ENCODE measurements at places on chromosomes 12 and 14.
A peak's percentile ranks its signal among the peaks of the same experiment; 100 is the strongest.

DNA sequence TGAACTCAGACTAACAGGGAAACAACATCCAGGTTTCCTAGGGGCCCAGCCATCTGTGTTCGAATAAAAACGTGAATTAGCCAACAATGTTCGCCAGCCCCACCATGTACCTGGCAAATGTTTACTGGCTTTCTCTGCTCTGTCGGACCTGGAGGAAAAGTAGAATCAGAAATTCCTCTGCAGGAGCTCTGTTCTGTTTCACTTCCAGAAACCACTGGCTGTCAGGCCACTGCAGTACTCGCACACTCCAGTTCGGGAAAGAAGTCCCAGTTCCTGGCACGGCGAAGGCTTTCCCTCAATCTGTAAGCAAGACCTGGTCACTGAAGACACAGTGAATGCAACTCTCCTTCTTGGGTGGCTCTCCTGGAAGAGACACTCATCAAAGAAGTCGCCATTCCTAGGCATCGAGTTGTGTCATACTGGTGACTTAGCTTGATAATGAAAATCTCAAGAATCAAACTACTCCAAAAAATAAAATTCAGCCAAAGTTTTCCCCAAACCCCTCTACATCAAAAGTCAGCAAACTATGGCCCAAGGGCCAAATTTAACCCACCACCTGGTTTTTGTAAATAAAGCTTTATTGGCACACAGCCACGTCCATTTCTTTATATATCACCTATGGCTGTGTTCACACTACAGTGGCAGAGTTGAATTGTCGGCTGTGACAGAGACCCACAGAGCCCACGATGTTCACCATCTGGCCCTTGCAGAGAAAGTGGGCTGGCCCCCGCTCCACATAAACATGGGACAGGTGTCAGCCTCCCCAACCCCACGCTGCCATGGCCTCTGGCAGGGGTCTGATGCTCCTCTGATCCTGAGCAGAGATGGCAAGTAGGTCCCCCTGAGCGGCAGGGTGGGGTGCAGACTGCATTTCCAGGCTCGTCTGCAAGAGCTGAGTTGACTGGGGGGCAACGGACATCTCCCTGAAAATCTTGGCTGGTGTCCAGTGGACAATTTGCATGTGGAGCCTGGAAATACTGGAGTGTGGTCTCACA, 189.2 kb upstream of the DIO3 start:
- no peak for DNase-seq

- DNase-seq, result no peak
Measured at GRCh38 chr12:22437031-22437806, 102.7 kb upstream of the ST8SIA1 start.

DNA sequence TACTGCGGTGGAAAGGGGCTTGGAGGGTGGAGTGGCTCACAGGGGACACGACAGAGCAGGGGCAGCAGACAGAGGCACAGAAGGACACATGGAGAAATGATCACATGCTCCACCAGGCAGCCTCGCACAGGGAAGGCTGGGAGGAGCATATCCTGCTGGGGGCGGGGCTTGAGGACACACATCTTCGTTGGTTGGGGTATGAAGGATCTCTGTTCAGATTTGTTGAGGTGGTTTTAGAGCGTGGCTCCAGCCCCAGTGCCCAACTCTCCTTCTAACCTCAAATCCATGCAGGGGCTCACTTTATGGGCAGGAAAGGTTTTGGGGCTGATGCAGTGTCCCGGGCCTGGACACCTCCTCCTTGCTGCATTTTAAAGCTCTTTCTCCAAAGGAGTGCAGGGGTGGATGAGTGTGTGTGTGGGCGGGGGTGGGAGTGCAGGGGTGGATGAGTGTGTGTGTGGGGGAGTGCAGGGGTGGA, 733 bp upstream of the P3H3 start:
- DNase-seq, result peak; percentile 33

DNA sequence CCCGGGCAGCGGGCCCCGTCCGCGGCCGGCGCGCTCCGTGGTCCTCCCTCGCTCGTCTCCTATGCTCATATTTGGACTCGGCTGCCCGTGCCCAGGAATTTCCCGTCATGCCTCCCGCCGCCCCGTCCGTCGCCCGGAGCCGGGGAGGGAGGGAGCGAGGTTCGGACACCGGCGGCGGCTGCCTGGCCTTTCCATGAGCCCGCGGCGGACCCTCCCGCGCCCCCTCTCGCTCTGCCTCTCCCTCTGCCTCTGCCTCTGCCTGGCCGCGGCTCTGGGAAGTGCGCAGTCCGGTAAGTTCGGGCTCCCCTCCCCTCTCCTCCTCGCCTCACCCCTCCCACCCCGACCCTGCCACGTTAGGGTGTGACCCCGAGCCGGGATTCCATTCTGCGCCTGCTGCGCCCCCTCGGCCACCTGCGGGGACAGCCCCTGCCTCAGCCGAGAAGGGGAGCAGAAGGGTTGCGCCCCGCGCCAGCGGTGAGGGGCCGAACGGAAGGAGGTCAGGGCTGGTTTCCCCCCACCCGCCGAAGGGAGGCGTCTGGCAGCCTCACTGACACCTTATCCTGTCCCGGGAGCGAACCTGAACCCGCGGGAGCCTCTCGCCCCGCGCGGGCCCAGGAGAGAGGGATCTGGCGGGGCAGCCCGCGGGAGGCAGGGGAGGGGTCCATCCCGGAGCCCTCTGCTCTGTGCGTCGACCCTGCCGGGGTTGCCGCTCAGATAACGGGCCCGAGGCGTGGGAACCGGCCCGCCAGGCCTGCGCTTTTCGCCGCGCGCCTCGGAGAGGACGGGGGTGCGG, at the start of gene MSRB3:
MSRB3 (plus strand) TSS at position 108 of the 793 bp plus-strand sequence. CDS start 29,897 bp downstream, outside the sequence.
- DNase-seq, result peak; percentile 1

DNA sequence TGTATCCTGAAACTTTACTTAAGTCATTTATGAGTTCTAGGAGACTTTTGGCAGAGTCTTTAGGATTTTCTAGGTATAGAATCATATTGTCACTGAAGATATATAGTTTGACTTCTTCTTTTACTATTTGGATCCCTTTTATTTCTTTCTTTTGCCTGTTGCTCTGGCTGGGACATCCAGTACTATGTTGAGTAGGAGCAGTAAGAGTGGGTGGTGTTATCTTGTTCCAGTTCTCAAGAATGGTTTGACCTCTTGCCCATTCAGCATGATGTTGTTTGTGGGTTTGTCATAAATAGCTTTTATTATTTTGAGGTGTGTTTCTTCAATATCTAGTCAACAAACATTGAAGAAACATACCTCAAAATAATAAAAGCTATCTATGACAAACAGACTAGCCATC, 35.0 kb downstream of the LIN7A start:
- no peak for DNase-seq

DNA sequence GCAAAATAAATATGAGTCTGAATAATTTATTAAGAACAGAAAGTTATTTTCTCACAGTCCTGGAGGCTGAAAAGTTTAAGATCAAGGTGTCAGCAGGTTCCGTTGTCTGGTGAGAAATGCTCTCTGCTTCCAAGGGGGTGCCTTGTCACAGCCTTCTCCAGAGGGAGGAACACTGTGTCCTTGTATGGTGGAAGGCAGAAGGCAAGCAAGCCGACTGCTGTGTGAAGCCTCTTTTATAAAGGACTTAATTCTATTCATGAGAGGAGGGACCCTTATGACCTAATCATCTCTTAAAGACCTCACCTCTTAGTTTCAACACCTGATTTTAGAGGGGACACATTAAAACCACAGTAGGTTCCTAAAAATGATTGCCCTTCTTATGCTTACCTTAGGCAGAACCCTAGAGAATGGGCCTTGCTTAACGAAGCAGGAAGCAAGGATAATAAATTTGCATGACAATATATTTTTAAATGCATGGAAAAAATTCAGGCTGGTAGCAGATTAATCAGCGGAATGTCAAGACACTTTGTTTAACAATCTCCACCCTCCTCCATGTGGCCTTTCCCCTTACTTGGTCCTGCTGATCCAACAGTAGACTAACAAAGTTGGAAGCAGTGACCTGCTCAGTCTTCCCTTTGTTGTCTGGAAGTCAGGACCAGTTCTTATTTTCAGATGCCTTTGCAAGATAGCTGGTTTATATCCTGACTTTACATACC, 154.9 kb downstream of the DYRK2 start:
- no peak for DNase-seq

DNA sequence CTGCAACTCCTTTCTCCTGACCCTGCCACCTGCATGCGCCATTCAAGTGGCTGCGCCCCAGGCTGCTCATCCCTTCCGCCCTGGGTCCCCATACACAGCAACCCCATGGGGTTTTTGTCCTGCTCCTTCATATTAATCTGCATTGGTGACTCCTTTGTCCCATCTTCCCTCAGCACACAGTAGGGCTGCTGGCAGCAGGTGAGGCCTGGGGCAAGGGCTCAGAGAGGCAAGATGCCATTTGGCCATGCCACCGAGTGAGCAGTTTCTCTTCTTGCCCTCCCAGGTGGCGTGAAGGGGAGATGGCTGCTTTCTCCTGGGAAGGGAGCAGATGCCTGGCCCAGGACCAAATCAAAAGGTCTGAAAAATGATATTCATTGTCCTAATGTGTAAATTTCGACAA, 9.1 kb downstream of the RTL1 start:
- DNase-seq, result no peak

- no peak for DNase-seq
Measured at GRCh38 chr12:19208456-19208855, 78.9 kb downstream of the PLEKHA5 start.

DNA sequence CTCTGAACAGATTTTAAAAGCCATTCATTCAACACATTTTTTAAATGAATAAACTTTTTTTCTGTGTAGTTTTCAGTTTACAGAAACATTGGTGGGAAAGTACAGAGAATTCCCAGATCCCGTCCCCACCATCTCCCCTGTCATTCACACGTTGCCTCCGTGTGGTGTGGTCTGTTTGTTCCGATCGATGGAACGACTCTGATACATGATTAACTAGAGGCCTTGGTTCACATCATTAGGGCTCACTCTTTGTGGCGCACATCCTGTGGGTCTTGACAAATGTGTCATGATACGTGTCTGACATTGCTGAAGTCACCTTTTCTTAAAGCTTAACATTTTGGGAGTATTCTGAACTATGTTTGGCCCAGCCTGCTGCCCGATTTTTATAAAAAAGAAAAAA, 18.5 kb downstream of the MEG3 start:
- DNase-seq, result no peak

DNA sequence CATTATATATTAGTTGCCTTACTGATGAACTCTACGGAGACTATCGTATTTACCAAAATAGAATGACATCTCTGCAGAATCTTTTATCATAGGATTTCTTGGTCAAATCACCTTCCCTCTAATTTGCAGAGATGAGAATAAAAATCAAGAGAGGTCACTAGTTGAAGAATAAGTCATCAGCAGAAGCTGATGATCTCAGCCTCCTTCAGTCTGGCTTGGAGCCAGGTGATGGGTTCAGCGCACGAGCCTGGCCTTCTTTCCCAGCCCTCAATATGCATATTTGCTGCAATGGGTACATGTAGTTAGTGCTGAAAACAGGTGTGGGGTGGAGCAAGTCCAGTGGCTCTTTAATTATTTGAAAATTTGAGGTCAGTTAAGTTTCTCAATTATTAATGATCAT, 19.2 kb upstream of the EMP1 start:
- DNase-seq, result no peak

GRCh38 chr12:47912556-47912955, 7.8 kb upstream of the VDR start:
- DNase-seq, result no peak

DNA sequence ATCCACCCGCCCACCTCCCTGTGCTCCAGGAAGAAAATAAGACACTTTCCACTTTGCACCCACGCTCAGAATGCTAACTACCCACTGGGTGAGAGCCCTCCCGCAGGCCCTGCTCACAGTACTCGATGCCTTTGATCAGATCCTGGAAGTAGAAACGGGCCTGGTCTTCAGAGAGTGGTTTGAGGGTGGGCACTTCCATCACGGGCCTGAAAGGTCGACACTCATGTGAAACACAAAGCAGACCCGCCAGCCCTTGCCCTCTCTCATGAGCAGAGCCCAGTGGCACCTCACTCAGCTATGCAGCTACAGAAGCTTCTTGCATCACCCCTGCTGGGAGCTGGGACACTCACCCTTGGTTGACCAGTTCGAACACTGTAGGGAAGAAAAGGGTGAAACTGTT, 41.1 kb downstream of the CAMKK2 start:
- no peak for DNase-seq

DNA sequence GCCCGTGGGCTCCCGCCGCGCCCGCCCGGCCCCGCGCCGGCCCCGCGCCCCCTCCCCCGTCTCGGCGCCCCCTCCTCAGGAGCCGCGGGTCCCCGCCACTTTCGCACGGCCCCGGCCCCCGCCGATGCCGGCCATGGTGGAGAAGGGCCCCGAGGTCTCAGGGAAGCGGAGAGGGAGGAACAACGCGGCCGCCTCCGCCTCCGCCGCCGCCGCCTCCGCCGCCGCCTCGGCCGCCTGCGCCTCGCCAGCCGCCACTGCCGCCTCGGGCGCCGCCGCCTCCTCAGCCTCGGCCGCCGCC, 263 bp downstream of the RCOR1 start:
- DNase-seq, result no peak

DNA sequence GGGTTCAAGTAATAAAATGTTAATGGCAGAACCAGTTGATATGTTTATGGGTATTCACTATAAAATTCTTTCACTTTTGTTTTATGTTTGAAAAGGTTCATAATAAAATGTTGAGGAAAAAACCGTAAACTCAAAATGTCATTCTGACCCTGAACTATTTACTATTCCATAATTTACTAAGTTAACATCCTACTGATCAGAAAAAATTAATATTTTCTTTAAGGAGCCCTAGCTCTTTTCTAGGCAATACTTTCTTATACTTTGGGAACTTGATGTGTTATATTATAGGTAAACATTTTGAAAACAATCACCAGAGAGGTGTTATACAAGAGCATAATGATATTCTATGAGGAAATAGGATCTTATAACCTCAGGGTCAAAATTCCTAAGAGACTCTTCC, 334.6 kb downstream of the ZFP36L1 start:
- no peak for DNase-seq

- peak; percentile 71 for DNase-seq
Measured at GRCh38 chr12:38904537-38905479, 583 bp downstream of the CPNE8 start.

DNA sequence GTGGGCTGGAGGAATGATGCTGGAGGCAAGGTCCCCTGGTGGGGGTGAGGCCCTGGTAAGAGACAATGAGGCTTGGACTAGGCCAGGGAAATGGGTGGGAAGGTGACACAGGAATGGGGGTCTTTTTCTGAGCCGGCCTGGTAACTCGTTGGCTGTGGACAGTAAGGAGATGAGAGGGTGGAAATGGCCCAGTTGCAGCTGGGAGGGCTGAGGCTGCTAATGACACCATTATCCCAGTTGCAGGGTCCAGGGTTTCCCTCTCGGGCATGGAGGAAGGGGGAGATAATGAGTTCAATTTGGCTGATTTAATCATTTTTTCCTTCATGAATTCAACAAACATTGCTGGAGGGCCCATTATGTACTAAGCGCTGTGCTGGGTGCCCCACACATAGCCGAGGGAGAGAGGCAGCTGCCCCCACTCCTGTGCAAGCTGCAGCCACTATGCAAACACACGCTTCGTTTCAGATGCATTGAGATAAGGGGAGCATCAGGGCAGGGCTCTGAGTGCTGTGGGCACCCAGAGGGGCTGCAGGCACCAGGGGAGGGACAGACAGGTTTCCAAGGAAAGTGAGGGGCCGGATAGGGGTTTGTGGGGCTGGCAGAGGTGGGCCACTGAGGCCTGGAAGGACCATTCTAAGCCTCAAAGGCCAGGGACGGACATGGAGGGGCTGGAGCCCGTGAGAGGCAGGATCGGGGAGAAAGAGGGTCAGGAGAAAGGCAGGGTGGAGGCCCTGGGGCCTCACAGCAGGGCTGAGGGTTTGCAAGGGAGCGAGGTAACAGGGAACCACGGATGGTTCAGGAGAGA, 43.2 kb upstream of the MEG3 start:
- no peak for DNase-seq

GRCh38 chr14:104362761-104363605, 216.6 kb upstream of the C14orf180 start:
- DNase-seq, result no peak
